ENCODE measurements at places on chromosomes 2 and 18.

DNA sequence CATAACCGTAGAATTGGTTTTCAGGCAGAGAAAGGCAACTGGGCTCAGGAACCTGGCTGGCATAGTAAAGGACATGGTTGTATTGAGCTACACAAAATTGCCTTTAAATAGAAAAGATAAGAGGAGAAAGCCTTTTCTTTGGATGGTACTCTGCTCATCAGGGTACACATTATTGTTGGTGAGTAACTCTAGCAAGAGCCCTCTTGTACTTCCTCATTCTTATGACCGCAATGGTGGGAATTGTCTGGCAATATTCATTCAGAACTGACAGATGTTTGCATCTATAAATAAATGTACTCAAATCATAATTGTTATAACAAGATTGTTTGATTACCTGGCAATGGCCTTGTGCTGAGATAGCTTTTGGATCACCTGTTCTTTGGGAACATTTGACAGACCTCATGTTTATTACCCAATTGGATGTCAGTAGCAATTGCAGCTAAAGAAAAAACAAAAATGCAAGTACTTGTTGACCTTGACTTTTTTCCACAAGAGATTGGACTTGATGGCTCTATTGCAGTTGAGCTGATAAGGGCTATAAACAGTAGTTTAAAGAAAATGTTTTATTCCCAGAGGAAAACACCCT lies 43.9 kb downstream of the MEIS1 start:
- no peak for DNase-seq

GRCh38 chr2:240573071-240573515 lies 4.8 kb downstream of the RNPEPL1 start:
- no peak for DNase-seq

GRCh38 chr2:168174756-168175155 lies 72.6 kb downstream of the STK39 start:
- DNase-seq, result no peak

GRCh38 chr18:46167971-46168370 lies 63.8 kb downstream of the HAUS1 start:
- no peak for DNase-seq

DNA sequence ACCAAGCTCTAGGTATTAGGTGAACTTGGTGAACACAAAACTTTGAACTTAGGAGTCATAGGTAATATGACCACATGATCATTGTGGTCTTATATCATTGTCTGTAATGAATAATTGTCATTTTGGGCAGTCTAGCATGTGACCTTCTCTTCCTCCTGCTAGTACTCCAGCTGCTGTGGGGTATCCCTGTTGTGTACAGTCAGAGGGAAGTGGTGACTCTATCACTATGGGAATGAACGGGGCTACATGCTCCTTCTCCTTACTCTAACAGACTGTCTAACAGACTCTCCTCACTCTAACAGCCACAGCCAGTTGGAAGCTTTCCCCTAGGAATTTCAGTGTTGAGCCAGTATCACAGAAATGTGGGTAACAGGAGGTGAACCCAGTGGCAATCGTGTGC lies 68.2 kb upstream of the NEDD4L start:
- DNase-seq, result no peak

GRCh38 chr18:26479681-26480079 lies 68.7 kb downstream of the KCTD1 start:
- DNase-seq, result no peak
